ENCODE measurements at places on chromosomes 4 and X.

- DNase-seq = no peak
These were observed 712.4 kb upstream of the LCORL start for GRCh38 chr4:18733961-18734360.

GRCh38 chrX:131985526-131986049 is 37.5 kb upstream of the STK26 start:
- DNase-seq = no peak

DNA sequence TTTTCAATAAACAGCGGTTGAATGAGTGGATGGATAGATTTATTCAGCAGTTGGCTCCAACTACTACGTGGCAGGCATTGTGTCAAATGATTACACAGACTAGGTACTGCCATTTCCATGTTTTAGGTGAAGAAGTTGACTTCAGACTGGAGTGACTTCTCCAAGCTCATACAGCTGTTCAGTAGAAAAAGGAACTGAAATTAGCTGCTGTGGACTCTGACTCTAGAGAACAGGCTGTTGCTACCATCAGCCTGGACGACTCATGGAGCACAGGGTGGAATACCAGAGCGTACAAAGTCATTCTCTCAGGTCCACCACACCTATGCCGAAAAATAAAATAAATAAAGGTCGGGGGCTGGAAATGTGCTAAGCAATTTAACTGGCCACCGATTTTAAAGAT is 45.3 kb downstream of the TENM3 start:
- DNase-seq = no peak

DNA sequence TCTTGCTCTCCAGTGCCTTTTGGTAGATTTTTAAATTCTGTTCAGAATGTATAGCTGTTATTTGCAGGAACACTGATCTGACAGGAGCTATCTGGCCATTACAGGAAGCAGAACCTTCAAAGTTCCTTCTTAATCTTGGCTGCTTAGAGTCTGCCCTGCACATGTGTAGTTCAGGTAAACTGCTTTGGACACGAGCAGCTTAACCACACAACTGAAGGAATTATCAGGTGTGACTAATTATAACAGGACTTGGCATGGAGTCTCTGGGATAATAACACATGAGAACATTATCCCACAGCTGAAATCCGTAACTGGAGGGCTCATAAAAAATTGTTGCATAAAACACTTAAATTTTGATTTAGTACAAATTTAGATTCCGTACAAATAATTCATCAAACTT is 11.6 kb upstream of the ING2 start:
- no peak for DNase-seq

GRCh38 chr4:184313702-184314659 is 96.3 kb upstream of the ENPP6 start:
- DNase-seq = no peak

GRCh38 chrX:100768679-100769338 is 36.9 kb upstream of the SYTL4 start:
- peak; percentile 80 for DNase-seq

DNA sequence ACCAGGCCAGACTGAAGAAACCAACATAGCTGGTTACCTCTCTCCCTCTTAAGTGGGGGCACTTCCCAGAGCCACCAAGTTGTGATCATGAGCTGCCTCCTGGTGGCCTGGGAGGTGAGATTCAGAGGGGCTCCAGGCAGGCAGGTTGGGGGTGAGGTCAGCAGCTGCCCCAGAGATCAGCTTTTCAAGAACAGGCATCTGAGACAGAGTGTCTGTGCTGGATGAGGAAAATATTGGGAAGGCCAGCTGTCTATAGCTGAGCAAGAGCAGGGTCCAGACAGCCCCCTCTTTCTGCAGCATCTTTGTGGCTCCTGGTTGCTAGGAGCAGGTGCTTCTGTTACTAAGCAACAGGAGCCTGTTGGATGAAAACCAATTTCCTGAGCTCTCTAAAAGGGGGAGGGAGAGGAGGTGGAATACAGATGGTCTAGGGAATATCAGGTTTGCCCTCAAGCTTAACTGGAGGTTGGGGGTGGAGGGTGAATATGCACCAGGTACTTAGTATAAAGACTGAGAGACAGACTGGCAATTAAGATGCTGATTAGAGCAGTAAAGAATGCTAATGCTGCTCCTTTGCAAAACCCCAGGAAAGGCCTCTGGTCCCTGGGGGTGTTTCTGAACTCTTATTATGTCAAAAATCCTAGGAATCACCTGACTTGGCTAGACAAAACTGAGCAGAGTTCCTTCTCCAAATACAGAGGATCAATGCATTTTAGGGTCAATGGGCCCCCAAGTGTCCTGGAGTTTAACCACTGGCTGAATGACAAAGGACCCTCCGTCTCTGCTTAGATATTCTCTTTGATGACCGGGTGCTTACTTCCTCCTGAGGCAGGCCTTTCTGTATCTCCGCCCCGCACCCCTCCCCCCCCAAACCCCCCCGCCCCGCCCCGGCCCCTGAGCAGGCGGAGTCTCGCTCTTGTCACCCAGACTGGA is 21.4 kb downstream of the ZCCHC13 start:
- no peak for DNase-seq

GRCh38 chrX:106917830-106918500 is 2.2 kb upstream of the CLDN2 start:
- no peak for DNase-seq

- no peak for DNase-seq
These were observed 283.9 kb downstream of the SMARCA1 start for GRCh38 chrX:129239371-129239770.

DNA sequence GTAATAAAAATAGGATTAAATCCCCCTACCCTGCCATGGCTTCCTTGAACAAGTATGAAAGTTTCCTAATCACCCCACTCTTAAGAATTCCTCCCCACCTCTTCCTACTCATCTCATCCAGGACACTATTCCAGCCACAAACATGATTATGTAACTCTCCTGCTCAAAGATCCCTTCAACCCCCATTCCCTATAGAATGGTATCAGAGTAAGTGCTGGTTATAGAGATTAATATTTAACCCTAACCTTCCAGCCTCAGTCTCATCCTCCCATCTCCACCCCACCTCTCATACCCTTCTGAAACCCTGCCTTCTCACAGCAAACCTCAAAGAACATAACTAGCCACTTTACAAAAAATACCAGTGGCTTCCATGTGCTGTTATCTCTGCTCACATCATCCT is 155.1 kb downstream of the PPP3CA start:
- no peak for DNase-seq

DNA sequence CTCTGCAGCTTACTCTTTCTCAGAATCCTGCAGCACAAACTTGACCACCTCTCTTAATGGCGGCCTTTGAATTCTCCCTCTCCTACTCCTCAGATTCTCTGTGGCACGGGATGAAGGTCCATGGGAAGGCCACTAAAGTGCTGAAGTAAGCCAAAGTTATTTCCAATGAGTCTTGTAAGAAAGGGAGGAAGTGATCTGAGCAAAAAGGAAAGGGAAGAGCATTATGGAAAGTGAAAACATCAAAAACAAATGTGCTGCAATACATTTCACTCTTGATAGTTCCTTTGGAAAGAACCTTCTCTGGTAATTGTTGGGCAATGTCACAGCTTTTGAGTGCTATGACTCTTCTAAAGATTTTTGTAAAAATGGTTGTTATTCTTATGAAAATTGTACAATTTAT is 54.3 kb upstream of the CAMK2D start:
- DNase-seq = no peak

DNA sequence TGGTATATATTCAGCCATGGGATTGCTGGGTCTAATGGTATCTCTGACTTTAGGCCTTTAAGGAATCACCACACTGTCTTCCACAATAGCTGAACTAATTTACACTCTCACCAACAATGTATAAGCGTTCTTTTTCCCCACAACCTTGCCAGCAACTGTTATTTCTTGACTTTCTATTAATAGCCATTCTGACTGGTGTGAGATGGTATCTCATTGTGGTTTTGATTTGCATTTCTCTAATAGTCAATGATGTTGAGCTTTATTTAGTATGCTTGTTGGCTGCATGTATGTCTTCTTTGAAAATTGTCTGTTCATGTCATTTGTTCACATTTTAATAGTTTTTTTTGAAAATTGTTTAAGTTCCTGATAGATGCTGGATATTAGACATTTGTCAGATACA is 235.2 kb downstream of the HEPH start:
- no peak for DNase-seq

DNA sequence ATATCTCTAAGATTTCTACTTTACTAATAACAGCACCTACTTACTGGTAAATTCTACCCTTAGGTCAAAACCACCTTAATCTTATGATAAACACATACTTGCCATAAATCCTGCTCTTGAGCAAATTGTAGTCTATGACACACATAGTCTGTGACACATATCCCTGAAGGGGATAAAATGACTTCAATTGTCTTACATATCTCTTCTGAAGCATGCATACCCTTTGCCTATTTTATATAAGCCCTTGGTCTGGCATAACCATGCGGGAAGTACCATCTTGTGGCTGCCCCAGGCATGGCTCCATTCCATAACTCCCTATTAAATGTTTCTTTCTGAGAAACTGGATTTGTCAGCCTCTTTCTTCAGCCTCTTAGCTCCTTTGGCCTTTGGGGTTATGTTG is 248.9 kb downstream of the SLC7A11 start:
- DNase-seq = no peak

- DNase-seq = no peak
These were observed 658 bp downstream of the SCOC start for GRCh38 chr4:140374130-140374477.

DNA sequence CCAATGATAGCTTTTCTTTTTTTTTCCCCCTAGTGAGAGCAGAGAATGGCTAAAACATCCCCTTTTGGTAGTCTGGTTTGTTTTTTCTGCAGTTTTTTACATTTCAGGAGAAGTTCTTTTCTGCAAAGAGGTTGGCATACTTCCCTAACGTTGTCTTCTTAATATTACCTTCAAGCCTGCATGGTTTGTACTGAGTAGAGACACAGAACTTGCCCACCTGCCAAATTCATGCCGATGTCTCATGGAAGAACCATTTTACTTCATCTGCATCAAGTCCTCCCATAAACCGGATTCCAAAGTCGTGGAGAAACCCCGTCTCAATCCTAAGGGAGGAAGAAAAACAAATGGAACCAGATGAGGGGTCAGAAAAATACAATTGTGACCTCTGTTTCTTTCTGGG is 89.7 kb downstream of the SHOX start:
- DNase-seq = no peak

DNA sequence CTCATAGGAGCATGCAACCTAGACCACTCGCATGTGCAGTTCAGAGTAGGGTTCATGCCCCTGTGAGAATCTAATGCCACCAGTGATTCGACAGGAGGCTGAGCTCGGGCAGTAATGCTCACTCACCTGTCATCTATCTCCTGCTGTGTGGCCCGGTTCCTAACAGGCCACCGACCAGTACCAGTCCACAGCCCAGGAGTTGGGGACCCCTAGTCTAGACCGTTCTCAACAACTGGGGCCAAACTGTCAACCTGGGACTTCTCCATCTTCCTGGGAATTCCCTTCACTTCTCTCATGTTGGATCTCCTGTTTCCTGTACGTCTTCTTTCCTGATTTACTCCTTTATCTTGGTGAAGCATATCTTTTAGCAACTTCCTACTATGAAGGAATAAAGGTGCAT is 79.4 kb upstream of the HELT start:
- no peak for DNase-seq

DNA sequence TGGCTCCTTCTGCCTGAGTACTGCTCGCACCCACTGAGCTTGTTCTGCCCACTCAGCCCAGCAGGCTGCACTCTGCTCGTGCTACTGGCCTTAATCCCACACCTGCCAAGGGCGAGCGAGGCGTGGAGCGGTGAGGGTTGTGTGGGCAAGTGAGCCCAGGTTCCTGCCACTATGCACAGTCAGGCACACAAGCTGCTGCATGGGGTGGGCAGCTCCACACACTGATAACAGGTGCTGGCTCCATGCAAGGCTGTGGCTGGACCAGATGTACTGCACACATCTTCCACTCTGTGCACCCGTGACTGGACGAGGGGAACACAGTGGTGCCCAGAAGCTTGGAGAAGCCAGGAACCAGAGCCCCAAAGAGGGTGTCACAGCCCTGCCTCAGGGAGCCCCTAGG is 184.3 kb upstream of the NUDT6 start:
- no peak for DNase-seq

DNA sequence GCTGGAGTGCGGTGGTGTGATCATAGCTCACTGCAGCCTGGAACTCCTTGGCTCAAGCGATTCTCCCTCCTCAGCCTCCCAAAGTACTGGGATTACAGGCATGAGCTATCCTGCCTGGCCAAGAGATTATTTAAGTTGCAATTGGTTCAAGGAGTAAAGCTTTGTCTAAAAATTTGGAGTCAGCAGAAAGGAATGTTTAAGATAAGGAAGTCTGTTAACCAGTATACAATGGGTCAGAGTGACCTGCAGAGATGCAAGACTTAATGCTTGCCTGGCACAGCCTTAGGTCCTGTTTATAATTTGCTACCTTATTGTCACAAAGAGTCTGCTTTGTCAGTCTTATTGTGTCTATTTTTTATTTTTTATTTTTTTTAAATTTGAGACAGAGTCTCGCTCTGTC is 826.2 kb downstream of the NLGN4X start:
- DNase-seq = no peak

GRCh38 chrX:11434607-11435006 is 141.4 kb downstream of the AMELX start:
- no peak for DNase-seq

- no peak for DNase-seq
These were observed 31.8 kb downstream of the PLAC1 start for GRCh38 chrX:134626434-134626833.

DNA sequence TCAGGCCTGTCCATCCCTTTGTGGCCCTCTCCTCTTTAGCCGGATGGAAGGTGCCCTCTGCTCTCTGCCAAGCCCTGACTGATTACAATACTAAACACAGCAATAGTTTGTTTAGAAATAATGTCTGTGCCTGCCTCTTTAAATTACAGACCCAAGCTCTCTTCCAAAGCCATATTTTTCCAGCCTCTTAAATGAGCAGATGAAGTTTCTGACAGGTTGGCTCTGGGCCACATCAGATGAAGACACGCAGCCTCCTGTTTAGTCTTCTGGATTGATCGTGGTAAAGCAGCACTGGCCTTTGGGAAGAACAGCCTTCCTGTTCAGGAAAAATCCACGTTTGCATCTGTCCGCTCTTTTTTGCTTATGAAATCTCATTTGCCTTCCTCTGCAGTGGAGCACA is 133.6 kb downstream of the CPE start:
- no peak for DNase-seq

GRCh38 chr4:161656594-161656993 is 507.2 kb downstream of the FSTL5 start:
- DNase-seq = no peak

- DNase-seq = no peak
These were observed at the start of gene BMPR1B for GRCh38 chr4:94757192-94758140. TSS of gene BMPR1B (plus strand) at chr4:94757955. CDS start at chr4:95104425, 346,470 bp downstream.

- no peak for DNase-seq
These were observed 57.3 kb upstream of the ADGRA3 start for GRCh38 chr4:22573198-22573597.

DNA sequence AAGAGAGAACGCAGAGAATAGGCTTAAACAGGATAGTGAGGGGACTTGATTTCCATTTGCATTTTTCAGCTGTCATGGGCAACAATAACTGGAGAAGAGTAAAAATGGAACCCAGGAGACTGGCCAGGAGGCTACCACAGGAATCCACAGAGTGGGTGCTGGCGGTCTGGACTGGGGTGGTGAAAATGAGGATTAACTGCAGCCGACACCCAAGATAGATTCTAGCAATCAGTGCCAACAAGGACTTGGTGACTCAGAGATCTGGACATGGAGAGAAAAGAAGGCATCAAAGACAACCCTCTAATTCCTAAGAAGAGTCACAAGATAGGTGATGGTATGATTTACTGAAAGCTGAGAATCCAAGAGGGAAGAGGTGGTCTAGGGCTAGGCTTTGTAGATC is 102.8 kb downstream of the ATP8A1 start:
- no peak for DNase-seq

- no peak for DNase-seq
These were observed 42.7 kb upstream of the PDGFRA start for GRCh38 chr4:54186371-54186770.

Measured in activated CD8-positive, alpha-beta memory T cell treated with anti-CD3 and anti-CD28 coated beads for 4 hours (primary cell).